ENCODE measurements at places on chromosomes 1 and 21.

DNA sequence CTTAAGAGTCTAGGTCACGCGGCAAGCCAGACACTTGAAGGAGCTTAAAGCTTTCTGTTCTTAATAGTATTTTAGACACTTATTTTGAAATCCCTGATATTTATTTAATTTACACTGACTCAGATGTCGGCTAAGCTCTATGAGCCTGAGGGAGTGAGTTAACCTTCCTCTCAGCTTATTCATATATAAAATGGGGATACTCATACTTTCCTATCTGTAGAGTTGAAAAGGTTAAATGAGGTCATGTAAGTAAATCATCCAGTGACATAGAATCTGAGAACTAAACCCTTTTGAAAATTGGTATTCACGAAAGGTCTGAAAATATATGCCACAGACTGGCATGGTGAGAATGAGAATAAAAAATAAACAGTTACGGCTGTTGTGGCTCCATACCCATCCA, 1.4 kb upstream of the GPR161 start:
- DNase-seq, result no peak

- no peak for DNase-seq
Observed at GRCh38 chr1:66341446-66342089, 192.4 kb upstream of the SGIP1 start.

GRCh38 chr1:28428990-28429520, 59.5 kb downstream of the PHACTR4 start:
- DNase-seq, result no peak

DNA sequence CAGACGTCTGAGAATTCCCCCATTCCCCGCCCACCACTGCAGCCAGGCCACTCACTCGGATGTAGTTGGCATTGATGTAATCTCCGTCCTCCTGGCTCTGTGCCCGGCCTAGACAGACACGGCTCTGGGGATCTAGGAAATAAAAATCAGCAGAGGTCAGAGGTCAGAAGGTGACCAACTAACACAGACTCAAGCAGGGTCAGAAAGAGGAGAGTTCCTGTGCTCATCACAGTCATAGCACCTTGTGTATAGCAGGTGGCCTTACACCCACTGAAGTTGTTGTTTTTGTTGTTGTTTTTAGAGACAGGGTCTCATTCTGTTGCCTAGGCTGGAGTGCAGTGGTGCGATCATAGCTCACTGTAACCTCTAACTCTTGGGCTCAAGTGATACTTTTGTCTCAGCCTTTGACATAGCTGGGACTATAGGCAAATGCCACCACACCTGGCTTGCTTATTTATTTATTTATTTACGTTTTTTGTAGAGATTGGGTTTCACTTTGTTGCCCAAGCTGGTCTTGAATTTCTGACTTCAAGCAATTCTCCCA, 4.9 kb downstream of the PTPN7 start:
- DNase-seq, result no peak

DNA sequence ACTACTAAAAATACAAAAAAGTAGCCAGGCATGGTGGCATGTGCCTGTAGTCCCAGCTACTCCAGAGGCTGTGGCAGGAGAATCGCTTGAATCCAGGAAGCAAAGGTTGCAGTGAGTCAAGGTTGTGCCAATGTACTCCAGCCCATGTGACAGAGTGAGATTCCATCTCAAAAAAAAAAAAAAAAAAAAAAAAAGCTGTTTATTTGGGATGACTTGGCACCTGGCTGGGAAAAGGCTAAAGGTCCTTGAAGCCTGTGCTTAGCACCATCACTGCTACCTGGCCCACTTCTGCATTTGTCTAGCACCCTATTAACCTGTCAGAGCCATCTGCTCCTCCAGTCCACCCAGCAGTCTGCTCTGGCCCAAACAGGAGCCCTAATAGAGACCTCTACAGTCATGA, 25.0 kb downstream of the PRDX6 start:
- DNase-seq, result no peak

DNA sequence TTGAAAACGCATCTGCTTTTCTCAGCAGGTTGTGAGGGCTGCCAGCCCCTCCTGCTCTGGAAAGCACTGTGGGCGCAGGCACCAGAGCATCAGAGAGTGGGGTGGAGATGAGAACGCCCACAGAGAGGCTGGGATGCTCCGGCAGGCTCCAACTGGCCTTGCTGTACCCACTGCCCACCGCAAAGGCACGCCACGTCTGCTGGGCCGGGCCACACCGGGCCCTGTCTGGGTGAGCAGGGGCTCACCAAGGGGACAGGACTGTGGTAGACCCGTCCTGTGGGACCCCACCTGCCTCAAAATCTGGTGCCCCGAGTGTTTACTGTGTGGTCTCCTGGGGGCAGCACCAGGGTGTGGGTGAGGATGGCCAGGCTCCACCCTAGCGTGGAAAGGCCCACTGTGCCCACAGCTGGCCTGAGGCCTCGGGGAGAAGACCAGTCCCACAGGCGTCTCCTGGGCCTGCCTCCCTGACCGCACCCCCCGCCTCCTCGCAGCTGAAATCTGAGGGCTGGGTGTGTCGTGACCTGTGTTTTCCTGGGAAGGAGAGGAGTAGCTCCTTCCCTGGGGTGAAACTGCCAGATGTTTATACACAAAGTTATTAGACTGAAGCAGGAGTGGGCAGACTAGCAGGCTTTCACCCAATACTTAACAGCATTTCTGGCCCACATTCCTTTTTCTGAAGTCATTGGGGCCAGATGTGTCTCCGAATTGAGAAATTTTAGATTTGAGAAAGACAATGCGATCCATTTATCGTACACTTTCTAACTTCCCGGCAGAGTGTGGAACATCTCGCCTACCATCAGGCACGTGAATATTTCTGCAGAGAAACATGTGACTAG, 53.8 kb downstream of the STUM start:
- no peak for DNase-seq

- no peak for DNase-seq
Observed at GRCh38 chr21:38631676-38632075, 133.4 kb upstream of the ERG start.

DNA sequence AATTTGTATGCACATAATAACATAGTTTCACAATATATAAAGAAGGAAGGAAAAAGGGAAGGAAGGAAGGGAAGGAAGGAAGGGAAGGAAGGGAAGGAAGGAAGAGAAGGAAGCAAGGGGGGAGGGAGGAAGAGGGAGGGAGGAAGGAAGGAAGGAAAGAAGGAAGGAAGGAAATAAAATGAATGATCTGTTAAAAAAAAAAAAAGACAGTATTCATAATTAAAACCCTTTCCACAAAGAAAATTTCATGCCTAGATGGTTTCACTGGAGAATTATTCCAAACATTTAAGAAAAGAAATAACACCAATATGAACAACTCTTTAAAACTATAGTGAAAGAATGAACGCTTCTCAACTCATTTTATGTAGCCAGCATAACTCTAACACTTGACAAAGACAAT, 44.8 kb downstream of the CDKN2C start:
- no peak for DNase-seq

DNA sequence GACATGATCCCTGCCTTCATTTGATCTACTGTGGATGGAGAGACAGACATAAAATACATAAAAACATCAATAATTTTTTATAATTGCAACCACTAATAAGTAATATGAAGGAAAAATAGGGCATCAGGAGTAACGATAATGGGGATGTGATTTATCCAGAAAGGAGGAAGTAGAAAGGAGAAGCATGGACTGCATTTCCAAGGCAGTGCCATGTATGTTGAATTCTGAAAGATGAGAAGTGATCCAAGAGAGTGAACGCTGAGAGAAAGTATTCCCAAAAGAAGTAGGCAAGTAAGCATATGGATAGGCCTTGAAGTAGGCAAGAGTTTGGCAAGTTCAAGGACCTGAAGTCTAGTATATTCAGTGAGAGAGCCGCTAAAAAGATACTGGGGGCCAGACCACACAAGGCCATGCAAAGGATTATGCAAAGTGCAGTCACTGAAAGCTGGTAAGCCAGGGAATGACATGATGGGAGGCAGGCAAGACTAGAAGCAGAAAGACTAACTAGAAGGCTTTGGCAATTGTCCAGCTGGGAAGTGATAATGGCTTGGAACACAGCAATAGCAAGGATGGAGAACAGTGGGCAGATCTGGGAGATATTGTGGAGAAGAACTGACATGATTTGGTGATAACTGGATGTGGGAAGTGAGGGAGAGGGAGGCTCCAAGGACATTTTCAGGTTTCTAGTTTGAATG, 85.9 kb downstream of the TM2D1 start:
- no peak for DNase-seq

DNA sequence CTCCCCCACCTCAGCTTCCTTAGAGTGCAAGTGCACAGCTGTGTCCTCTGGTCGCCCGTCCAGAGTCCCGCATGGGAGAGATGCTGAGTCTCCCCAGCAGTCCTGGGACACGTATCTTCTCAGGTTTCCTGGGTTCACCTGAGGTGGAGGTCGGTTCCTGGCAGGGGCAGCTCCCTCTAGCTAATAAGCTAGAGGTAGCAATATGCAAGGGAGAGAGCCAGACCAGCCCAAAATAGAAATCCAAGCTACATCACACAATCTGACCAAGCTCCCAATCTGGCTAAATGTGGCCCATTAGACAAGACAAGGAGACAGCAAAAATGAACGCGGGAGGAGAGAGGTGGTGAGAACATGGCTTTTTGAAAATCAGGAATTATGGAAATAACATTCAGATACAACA, 30.9 kb upstream of the CADM3 start:
- DNase-seq, result no peak

DNA sequence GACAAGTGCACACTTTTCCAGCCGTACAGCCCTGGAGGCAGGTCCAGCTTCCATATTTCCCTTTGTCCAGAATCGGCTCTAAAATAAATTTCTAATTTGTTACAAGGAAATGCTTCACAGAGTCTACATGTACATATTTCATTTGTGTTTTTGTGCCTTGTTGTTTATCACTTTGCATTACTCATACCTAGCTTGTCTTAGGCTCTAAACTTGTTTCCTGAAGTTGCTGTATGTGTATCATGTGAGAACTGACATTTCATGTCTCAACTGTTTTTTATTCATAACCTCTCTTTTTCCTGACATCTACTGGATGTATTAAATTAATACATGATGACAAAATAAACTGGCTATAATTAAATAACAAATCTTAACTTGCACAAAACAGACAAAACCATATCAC, 7.5 kb downstream of the CYYR1 start:
- DNase-seq, result no peak

DNA sequence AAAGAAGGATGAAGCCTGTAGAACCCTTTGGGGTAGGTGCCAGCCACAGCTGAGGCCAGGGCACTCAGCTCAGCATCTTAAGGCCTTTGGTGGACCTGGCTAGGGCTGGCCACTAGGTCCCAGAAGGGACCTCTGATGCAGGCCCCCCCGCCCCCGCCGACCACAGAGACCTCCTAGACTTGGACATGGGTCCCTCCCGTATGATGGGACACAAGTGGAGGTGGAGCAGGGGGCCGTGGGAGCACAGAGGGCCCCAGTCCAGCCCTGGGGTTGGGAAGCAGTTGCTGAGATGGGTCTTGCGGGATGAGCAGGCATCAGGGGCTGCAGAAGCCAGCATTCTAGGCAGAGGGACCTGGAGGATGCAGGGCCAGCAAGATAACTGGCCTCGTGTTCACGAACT, 3.2 kb downstream of the B4GALT2 start:
- DNase-seq, result no peak

- DNase-seq, result no peak
Observed at GRCh38 chr1:199172171-199173124, 533.6 kb downstream of the PTPRC start.

DNA sequence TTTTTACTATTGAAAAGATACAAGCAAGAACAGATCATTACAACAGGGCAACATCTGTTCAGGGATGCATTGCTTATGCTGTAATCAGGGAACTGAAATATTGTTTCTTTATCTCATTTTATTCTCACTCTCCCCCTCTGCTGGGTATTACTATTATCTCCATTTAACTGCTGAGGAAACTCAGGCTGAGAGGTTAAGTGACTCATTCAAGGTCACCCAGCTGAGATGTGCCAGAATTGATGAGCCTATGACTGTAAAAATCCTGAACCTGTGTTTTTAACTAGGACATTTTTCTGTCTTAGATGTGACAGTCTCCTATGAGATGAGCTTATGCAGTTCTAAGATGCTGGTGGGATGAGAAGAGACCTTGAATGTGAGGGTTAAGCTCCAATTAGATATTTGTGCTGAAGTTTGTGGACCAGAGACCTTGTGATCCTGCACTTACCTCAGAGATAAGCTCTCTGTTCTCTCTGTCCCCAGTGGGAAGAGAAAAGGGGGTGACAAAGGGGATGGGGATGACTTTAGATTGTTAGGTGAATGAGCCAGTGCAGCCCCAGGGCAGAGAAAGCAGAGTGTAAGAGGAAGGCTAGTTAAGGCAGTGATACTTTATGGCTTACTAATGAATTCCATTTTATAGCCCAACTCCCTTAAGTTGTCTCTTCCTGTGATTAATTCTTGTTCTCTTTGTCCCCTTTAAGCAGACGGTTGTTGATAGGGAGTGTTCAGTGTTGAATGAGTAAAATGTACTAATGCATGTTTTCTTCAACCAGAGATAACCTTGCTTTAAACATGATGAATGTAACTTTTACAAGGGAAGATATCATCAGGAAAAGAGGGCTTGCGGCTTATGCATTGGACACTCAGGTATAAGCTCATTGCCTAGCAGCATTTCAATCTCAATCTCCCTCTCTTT, 111.4 kb downstream of the HLX start:
- DNase-seq, result no peak

GRCh38 chr1:91777196-91777595, 108.8 kb downstream of the TGFBR3 start:
- no peak for DNase-seq

GRCh38 chr1:96973605-96974004, 252.0 kb downstream of the PTBP2 start:
- no peak for DNase-seq

DNA sequence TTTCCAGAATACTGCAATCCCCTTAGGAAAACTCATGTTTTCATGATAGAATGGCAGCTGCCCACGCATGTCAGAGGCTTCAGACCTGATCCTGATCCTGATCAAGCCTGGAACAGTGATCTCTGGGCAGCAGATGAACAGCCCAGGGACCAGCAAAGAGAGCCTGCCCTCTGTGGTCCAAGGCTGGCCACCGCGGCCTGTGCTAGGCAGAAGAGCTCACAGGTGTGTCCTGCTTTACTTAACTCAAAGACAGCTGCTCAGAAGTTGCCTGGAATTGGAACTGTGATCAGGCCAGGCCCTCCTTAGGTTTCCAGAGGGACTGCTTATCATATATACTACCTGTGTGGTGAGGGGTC, 21.2 kb upstream of the BCAR3 start:
- DNase-seq, result no peak

DNA sequence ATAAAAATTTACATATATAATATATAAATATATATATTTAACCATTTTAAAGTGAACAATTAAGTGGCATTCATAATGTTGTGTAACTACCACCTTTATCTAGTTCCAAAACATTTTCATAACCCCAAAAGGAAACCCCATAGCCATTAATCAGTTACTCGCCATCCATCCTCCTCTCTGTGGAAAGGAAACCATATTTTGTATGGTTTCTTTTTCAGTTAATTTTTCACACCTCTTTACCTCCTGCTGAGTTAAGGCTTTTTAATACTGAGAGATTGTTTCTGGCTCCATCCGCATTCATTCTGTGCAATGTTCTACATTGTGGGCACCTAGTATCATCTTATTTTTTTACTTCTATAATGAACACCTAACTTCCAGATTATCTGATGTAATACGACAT, 512.1 kb downstream of the LMO4 start:
- no peak for DNase-seq
